ENCODE measurements at places on chromosomes 1 and 21. TPM values are rescaled to one million over a fixed set of nuclear protein-coding genes. Genes with fewer than 3 reads are reported as not detected.

DNA sequence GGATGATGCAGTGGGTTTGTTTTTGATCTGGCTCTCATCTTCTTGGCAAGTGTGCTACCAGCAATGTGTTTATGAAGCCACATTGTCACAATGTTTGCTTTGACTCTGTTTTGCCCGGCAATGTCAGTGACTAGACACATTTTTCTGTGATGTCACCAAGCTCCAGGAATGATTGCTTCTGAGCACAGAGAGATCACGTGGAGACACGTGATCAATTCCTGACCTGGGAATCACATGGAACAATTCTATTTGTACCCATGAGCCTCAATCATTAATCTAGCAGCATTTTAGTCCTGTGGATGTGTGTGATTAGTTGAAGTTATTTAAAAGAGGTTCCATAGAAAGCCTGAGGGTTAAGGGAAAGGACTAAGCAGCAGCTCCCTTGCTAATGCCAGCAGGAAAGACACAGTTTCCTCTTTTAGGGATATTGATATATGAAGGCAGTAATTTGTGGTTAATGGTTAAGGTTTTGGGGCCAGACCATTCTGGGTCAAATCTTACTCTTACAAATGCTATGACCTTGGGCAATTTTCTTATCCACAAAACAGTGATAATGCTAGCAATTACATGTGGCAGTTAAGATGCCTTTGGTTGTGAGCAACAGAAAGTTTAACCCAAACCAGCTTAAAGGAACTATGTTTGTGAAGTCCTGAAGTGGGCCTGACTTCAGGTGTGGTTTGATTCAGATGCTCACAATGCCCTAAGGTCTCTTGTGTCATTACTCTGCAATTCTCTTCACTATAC lies 59.0 kb downstream of the FASLG start:
- DNase-seq = no peak

GRCh38 chr21:34065027-34065426 lies 8.4 kb upstream of the MRPS6 start:
- no peak for DNase-seq

- no peak for DNase-seq
Observed at GRCh38 chr21:39452970-39453342, 1.2 kb downstream of the SH3BGR start.

GRCh38 chr1:24383381-24383940 lies 30.1 kb downstream of the STPG1 start:
- DNase-seq = no peak

The KCNJ6 gene
- total RNA-seq = not detected

The FAM78B gene
- 0.30 TPM for total RNA-seq

DNA sequence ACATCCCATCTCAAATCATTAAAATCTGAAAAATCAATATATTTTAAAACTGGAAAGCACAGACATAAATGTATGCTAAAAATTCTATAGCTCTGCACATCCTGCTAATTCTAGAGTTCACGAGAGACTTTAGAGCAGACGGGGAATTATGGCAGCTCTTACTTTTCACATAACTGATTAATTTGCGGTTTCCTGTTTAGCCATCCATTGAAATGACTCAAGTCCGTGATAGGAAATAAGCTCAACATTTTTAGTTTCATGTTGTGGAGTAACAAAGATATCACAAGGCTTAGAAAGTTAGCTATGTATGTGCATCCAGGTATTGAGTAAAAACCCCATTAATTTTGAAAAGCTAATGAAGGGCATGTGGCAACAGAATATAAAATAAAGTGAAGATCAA lies 123.2 kb downstream of the SMYD2 start:
- DNase-seq = no peak

The OR1C1 gene
- not detected for total RNA-seq

DNA sequence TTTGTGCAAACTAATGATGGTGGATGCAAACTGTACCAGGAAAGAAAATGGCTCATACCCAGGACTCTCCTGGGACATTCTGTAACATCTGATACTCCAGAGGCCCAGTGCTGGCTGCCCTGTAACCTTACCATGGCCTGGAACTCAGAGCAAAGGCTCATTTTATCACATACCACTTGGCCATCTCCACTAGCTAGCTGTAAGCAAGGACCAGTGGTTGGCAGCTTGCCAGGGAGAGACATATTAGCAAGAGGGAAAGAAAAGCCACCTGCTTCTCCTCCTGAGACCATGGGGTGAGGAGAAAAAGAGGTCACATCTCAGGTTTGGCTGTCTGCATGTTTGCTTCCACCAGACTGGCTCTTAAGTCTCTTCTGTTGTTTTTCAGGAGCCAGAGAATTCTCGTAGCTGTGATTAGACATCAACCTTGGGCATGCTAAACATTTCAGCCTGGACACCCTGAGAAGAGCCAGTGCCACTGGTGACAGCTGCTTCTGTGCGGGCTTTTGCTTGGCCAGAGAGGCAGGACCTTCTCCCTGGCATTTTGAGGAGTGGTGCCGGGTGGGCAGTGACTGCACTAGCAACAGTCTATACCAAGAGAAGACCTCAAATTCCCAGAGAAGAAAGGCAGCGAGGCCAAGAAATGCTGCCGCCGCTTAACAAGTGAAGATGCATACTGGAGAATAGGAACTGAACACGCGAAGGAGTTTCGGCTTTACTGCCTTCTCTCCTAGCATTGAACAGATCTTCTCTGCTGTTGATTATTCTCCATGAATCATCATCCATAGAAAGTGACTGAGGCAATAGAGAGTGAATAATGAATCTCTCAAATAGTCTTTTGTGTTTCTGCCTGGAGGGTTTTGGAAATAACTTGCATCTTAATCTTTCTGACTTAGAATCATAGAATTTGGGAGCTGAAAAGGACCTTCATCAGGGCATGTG lies 6.7 kb upstream of the INKA2 start:
- no peak for DNase-seq

DNA sequence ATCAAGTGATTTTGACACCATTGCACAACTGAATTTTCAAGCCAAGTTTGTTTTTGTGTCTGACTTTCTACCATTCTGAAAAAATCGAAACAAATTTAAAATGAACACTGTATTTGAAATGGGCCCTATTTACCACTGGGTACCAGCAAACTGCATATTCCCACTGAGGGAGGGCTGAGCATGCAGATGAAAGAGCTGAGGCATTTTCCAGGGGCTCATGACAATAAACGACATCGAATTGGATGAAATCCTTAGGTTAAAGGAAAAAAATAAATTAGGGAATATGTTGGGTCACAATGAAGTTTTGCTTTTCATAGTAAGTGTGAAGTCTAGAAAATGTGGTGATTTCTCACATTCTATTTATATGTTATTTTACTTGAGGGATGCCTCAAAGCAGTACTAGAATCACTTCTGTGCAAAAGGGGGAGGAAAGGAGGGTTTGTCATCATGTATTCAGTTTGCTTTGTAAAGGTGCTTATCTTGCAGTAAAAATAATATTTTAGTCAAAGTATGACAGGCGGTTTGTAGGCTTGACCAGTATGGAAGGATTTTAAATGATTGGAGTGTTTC lies 11.2 kb downstream of the ZBTB18 start:
- DNase-seq = no peak

DNA sequence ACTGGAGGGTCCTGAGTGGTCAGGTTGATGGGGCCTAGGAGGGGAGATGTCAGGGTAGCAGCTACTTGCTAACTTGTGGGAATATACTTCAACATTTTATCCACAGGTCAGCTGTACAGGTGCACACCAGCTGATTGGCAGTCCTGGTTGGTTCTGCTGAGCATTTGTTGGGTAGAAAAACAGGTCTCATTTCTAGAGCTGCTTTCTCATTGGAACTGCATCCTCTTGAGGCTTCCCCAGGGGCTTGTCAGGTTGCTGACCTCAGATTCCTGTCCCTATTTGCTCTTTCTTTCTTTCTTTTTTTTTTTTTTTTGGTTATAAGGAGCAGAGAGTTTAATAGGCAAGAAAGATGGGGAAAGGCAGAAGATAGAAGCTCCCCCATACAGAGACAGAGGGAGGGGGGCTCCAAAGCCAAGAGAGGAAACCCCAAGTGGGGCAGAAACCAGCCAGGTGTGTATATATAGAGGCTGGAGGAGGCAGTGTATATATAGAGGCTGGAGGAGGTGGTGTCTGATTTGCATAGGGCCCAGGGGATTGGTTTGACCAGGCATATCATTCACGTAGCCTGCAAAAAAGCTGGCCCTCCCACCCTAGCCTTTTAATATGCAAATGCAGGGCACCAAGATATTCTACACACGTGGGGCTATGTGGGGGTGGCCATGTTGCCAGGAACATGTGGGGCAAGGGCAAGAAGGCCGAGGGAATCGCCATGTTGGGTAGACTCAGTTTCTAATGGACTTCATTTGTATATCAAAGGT lies 57.3 kb upstream of the STUM start:
- DNase-seq = no peak

GRCh38 chr1:201774224-201774982 lies 54.6 kb upstream of the IPO9 start:
- DNase-seq = no peak

The TRIM17 gene
- total RNA-seq = not detected

GRCh38 chr1:108897865-108898720 lies 21.3 kb downstream of the GPSM2 start:
- peak; percentile 24 for DNase-seq

GRCh38 chr1:64886877-64887276 lies 79.5 kb downstream of the JAK1 start:
- no peak for DNase-seq

The DIO1 gene
- total RNA-seq = not detected

DNA sequence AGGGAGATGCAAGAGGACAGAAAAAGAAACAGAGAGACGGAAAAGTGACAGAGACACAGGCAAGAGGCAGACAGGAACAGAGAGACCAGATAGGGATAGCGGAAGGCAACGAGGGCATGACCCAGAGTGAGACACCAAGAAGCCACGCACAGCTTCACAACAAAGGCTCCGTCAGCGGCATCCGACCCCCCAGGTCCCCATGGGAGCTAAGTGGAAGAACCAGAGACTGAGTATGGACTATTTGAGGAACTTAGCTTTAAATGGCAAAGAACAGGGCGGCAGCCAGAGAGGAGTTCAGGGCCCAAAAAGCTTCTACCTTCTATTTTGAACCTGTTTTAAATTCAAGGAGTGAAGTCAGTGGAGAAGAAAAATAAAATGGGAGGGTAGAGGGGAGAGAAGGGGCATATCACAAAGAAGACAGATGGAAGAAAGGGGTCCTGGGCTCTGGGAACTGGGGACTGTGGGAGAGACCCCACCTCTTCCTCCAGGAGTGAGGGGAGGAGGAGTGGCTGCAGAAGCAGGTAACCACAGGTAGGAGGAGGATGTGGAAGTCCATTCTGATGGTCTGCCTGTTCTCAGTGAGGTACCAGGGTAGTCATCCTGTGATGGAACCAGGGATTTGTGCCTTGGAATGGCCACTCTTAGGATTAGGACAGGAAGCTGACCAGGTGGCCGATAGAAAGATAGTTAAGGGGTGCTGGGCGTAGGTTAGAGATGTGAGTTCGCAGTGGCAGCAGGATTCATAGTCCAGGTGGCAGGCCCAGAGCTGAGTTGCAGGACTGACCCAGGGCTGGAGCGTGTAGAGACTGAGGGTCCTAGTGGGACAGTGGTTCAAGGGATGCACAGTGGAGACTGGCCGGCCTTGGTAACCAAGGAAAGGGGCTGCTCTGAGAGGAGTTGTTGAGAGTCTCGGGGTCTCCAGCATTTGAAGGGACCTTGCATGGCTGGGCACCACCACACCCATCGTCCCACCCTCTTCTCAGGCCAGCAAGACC lies 37.7 kb downstream of the CSMD2 start:
- no peak for DNase-seq

All from MG63 (cell line).